BJ (cell line): ENCODE measurements at places on chromosomes 7 and 10.

GRCh38 chr7:33425929-33426678 is 296.7 kb downstream of the BBS9 start:
- DNase-seq = no peak

DNA sequence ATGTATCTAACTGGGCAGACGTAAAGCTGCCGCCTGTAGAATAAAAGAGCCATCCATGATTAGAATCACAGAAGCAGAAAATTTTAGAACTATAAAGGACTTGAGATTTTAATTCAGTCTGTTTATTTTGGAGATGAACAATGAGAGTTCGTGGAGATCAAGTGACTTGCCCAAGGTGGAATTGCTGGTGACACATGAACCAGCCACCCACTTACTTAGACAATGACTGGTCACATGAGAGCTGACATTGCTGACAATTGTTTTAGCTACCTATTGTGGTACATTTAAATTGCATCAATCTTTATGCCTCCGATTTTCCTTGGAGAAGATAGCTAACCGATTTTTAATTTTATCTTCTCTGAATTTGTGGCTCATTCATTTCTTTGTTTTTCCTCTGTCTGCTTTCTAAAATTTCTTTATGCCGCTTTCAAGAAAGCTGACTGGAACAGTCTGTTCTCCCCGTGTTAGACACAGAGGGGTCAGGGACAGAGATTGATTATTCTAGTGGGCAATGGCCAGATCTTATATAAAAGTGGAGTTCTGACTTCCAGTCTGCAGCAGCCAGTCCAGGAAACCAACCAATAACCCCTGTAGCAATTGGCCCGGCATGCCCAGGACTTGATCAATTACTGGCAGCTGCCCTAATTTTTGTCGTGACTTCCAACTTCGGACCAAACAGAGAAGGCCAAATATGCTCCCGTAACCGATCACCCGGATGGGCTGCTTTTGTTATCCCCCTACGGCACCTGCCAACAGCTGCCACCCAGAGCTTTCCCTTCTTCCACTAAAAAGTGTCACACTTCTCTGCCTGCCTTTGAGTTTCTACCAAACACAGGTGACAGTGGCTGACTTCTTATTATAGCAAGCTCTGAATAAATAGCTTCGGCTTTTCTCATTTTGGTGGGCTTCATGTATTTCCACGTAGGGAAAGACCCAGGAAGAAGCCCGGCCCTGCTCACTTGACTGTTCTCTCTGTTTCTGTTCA is 241.6 kb downstream of the CAMK1D start:
- no peak for DNase-seq

- DNase-seq = no peak
These were observed 370.7 kb upstream of the MGMT start for GRCh38 chr10:129096065-129096984.

- DNase-seq = no peak
These were observed 9.1 kb downstream of the C10orf90 start for GRCh38 chr10:126661356-126661755.

DNA sequence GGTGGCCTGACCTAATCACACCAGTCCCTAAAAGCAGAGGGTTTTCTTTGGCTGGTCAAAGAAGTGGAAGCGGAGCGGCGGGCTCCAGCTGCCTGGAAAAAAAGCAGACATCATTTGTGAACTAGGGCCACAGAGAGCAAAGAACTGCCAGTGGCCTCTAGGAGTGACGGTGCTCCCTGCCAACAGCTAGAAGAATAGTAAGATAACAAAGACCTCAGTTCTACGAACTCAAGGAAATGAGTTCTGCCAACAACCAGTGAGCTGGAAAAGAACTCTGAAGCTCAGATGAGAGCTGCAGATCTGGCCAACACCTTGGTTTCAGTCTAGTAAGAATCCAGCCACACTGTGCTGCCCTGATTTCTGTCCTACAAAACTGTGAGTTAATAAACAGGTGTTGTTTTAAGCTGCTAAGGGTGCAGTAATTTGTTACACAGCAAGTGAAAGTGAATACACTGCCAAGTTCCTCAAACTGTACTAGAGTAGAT is 178.0 kb downstream of the SRPK2 start:
- DNase-seq = no peak

DNA sequence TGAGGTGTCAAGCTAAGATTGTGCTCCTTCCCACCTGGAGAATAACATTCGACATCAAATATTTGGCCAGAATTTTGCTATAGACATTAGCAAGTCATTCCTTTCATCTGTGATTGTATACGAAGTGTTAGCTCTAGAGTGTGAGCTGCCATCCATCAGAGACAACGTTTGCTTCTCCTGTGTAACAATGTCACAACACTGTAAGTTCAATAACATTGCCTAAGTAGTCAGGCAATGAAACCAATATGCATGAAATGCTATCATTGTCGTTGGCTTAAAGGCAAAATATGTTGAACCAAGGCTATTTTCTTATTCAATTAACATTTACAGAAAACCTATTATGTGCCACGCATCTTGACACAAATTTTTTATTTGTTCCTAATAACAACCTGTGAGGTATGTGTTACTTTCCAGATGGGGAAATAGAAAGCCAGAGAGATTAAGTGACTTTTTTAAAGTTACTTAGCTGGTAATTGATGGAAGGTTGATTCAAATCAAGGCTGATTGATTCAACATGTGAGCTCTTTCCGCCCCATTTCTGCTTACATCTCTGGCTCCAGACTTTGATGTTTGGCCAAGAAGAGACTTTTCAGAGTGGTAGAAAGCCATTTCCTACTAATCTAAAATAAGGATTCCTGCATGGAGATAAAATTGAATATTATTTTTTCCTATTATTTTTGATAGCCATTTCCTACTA is 32.0 kb downstream of the BET1 start:
- DNase-seq = no peak
